ENCODE measurements at places on chromosomes 5 and 9.

DNA sequence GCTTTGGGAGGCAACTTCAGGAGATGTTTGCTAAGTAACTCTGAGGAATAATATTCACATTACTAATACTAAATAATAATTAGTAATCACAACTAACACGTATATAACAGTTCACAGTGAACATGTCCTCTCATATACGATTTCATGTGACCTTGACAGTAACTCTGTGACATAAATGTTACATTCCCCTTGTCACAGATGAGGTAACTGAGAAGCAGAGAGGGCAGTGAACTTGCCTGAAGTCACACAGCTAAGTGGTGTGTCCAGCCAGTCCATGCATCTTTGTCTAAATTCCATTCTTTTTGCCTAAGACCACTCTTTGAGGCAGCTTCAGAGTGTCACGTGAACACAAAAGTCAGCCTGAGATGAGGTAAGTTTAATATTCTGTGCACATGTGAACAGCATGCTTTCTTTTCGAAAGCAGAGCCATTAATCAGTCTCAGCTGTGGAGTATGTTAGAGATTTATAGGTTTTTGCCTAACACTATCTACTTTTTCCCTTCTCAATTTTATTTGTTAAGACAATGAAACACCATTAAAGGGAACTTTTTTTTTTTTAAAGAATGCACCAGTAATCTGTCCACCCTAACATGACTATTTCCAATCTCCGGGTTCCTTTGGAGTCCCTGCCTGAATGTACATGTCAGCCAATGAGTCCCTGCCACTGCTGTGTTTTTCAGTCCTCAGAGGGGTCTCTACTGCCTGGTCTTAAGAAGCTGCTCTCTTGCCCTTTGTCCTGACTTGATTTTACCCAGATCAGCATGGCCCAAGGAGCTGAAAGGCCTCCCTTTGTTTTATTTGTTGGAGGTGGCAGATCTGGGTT lies 43.5 kb downstream of the SH3PXD2B start:
- DNase-seq, result no peak

DNA sequence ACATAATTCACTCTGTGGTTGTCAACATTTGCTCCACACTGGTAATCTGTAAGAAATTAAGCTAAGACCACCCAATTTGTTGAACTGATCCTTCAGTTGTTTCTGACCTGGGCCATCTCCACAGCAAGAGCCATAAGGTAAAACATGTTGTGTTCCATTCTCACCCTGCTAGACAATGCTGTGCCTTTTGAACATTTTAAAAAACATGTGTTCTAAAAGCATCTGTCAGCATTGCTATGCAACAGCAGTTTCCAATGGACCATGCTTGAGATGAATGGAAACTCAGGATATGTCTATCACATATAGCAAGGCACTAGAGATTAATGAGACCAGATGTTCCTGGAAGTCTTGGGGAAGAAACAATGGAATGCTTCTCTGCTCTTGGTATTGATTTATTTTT lies 455.1 kb upstream of the RGMB start:
- no peak for DNase-seq

DNA sequence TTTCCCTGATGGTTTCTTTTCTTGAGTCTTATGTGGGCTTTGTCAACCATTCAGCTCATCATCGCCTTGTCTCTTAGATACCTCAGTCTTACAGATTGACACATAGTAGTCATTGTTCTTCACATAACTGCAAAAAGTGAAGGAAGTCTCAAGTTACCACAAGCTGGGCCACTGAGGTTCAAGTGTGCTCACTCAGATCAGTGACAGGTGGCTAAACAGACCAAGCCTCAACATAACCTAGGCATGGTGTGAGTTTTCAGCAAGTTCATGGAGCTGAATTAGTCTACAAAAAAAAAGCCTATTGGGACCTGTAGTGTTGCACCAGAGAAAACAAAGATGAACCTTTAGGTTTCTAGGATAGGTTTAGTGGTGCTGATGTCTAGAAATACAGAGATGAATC lies 58.2 kb downstream of the RFK start:
- DNase-seq, result no peak

- DNase-seq, result no peak
Observed at GRCh38 chr5:3377176-3377575, 218.5 kb upstream of the IRX1 start.

GRCh38 chr5:178286226-178287090 lies 53.9 kb upstream of the PHYKPL start:
- DNase-seq, result no peak

DNA sequence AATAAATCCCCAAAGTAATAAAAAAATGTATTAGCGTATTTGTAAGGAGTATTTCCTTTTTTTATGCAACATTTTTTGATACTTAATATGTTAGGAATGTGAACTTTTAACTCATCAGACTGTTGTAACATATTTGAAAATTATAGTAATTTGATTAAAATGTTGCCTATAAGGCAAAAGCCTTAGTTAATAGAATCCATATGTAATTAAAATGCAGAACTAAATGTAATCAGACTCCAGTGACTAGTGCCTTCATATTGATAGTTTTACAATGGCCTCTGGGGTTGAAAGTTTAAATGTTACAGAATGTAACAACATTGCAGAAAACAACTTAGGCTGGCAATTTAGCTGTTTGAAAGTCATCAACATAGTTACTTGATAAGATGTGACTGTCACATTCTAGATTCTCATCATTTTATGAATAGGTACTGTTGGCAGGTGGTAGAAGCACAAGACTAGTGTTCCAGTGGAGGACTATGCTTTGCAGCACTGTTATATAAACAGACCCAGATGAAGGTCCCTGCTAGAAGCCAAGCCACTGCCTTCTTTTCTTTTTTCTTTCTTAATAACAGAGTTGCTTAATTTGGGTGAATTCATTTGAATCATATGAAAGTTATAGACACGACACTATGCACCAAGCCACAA lies 382.9 kb downstream of the CCDC171 start:
- DNase-seq, result no peak

DNA sequence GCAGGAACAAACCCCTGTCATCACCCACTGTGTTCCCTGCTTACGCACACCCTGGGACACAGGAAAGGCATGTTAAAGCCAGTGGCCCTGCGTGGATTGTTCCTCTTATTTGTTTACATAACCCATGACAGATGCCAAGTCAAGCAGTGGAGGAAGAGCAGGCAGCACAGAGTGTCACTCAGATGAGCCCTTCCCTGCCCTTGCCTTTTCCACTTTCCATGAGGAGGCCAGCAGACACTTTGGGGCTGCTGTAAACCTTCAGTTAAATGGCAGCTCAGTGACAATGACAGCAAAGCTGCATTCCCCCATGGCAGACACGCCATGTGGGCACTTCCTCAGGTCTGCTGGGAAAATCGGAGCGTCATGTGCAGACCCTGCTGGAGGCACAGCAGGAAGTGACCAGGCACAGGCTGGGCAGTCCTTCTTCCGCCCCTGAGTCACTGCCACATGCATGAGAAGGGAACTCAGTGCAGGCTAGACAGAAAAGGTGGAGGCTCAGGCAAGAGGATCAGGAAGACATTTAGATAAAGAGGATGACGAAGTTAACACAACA lies 216.8 kb upstream of the PIK3R1 start:
- DNase-seq, result no peak

DNA sequence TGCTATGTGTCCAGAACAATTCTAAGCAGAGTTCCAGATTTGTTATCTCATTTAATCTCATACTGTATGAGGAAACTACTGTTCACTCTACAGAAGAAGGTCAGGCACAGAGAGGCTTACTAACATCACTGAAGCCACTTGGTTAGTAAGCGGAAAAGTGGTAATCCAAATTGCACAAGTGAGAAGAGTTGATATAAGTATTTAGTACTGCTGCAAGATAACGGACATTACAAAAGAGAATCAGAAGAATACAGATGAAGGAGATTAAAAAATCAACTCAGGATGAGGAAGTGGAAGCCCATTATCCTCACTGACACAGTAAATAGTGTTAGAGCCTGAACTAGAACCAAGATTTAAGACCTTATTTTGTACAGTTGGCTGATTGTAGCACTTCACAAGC lies 22.3 kb upstream of the TLR4 start:
- DNase-seq, result no peak

- no peak for DNase-seq
Observed at GRCh38 chr9:99103054-99103895, 1.6 kb upstream of the TGFBR1 start.

DNA sequence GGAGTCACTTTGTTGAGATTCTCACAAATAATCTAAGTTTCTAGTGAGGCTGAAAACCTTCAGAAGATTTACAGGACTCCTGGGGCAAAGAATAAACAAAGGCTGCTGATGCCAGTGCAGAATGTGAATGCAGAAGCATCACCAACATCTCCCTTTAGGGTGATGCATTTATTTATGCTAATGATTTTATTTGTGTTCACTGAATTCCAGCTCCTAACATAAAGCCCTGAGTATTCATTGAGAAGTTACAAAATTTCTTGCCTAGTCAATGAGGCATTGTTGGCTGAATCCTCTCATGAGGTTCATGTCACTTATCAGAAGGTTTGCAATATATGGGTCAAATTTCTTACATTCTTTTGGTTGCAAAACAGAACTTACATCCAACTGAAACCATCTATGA lies 70.0 kb downstream of the GRIN3A start:
- no peak for DNase-seq

GRCh38 chr5:59437176-59437575 lies 456.4 kb downstream of the PDE4D start:
- no peak for DNase-seq

DNA sequence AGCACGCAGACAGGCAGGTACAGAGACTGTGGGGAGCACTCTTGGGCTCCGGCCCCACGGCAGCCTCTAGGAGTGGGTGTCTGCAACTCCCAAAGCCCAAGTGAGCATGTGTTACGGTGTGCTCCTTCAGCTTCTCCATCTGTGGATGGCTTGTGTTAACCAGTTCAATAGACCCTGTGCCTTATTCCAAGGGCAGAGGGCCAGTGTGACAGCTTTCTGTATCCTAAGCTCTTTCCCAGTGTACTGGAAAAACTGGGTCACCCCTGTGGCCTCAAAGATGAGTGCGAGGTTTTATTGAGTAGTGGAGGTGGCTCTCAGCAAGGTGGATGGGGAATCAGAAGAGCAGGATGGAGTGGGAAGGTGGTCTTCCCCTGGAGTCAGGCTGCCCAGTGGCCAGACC lies 78.3 kb downstream of the ADAMTS16 start:
- no peak for DNase-seq

DNA sequence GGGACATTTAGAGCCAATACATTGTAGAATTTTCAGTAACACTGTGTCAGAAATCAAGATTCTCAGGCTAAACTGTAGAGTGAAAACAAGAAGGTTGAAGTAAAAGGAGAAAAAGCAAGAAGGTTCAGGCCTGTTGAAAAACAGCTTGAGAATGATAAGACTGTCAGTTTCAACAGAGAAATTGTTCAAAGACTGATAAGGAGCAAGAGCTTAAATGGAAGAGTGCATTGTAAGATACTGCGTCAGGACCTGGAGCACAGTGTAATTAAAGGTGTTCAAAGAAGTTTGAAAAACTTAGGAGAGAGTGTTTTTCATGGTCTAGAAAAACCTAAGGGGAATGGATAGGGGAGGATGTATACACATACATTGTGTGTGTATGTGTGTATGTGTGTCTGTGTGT lies 408.3 kb downstream of the KDM4C start:
- DNase-seq, result no peak

- no peak for DNase-seq
Observed at GRCh38 chr5:8767111-8767510, 778.8 kb downstream of the SEMA5A start.

GRCh38 chr9:10079284-10079964 lies 533.4 kb downstream of the PTPRD start:
- no peak for DNase-seq

GRCh38 chr5:1834022-1834551 lies 32.9 kb downstream of the NDUFS6 start:
- no peak for DNase-seq

- no peak for DNase-seq
Observed at GRCh38 chr5:1855596-1855995, 27.1 kb downstream of the IRX4 start.

DNA sequence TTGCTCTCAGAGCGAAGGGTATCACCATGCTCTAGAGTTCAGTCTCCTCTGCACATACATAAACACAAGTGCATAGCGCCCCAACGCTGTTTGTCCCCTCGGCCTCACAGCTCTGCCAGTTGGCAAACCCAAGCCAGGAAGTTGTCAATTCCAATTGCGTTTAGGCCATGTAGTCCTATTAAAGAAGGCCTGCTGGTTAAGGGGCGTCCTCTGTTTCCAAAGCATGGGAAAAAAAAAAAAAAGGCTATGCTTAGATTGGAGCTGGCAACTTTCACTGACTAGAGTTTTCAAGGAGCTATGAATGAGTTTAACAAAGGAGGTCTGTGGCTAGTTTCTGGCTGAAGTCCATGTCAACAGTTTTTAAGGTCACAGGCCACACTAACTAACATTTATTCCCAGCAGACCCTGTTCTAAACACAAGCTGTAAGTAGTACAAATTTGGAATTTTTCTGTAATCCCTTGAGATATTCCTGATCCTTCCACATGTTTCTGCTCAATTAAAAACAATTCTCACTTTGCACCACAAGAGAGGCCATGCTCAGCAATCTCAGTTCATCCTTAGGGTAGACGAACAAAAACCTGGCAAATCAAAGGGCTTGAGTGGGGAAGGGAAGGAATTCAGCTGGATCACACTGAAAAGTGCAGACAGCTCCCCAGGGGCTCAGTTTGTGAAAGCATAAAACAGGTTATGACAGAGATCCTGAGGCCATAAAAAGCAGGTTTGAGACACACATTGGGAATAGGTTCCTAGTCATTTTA lies 187.7 kb downstream of the DENND1A start:
- DNase-seq, result no peak

DNA sequence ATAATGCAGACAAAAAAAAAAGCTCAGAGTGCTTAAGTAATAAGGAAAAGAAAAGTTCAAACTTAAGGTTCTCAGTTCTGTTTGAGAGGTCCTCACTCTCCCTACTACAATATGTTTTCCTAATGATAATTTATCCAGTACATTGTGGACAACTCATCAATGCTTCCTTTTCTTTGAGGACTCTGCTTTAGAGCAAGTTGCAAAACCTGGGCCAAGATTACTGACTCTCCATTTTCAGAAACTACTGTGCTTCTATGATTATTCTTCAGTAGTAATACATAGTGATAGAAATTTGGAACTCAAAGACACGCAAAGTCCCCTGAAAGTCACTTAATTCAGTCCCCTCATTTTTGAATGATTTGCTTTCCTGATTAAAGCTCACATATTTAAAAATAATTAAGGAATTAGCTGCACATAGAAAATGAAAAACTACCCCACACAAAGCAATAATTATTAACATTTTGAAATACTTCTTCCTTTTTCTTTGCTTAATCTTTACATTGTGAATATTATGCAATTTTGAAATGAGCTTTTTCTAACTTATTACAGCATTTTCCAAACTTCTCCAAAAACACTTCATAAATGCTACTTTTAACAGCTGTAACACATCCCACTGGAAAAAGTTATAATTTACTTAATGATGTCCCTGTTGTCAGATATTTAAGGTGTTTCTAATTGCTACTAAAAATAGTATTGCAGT lies 11.2 kb downstream of the CDKN2A start:
- no peak for DNase-seq

DNA sequence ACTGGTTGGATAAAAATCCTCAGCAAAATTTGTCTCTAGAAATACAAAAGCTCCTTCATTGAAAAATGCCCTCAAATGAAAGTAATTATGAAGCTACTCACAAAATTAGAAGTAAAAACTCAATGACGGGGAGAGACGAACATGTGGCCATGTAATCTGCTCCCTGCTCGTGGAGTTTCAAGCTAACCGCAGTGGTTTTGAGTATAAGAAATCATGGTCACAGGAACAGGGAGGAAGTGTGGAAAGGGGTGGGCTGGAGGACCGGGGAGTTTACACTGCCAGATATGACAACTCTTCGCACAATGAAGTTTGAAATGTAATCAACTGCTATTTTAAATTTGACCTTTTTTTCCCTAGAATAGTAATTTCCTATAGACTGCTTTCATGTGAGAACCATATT lies 765.4 kb upstream of the DMAC1 start:
- no peak for DNase-seq
